ENCODE measurements at places on chromosomes 4 and X.

DNA sequence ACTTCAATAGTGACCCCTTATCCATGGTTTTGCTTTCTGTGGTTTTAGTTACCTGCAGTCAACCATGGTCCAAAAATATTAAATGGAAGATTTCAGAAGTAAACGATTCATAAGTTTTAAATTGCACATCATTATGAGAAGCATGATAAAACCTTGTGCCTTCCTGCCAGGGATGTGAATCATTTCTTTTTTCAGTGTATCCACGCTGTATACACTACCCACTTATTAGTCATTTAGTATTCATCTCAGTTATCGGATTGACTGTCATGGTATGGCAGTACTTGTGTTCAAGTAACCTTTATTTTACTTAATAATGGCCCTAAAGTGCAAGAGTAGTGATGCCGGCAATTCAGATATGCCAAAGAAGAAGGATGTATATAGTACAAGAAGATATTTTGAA is 37.7 kb upstream of the TASL start:
- H3K27me3 ChIP-seq: no peaks in the 10 kb centered on the region
- DNase-seq: no peak
- H3K4me3 ChIP-seq: no peak overlapping the region
- H3K4me1 ChIP-seq: peaks cover 5% of the 10 kb centered on the region

GRCh38 chr4:138542191-138542776 is 300.1 kb upstream of the SLC7A11 start:
- DNase-seq: no peak
- peaks cover 12% of the 10 kb centered on the region for H3K36me3 ChIP-seq
- H3K4me1 ChIP-seq: peaks cover 5% of the 10 kb centered on the region
- H3K4me3 ChIP-seq: no peak overlapping the region
- no peaks in the 10 kb centered on the region for H3K27me3 ChIP-seq

DNA sequence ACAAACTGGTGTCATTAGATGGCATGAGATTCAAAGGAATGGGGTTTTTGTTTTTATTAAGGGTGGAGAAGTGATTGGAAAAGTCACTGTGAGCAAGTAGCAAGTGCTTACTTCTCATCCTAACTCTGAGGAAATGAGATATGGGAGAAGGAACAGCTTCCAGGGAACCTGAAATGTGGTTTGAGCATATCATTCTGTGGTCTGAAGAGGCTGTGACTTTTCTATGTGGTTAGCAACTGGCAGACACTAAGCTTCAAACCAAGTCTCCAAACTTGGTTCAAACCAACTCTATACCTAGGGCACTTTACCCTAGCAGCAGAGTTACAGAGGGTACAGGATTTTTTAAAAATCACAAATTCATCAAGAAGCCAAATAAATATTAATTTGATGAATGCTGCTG is 58.2 kb downstream of the DCLK2 start:
- no peak overlapping the region for H3K4me3 ChIP-seq
- H3K27me3 ChIP-seq: no peaks in the 10 kb centered on the region
- H3K27ac ChIP-seq: no peak overlapping the region
- DNase-seq: no peak
- H3K36me3 ChIP-seq: peaks cover 8% of the 10 kb centered on the region

- no peaks in the 10 kb centered on the region for H3K4me1 ChIP-seq
- no peak overlapping the region for H3K27ac ChIP-seq
- no peaks in the 10 kb centered on the region for H3K36me3 ChIP-seq
- DNase-seq: no peak
Observed at GRCh38 chr4:71202705-71203104, 136.1 kb upstream of the SLC4A4 start.

- peaks cover 15% of the 10 kb centered on the region for H3K4me1 ChIP-seq
- no peaks in the 10 kb centered on the region for H3K36me3 ChIP-seq
- DNase-seq: no peak
- no peak overlapping the region for H3K4me3 ChIP-seq
- no peaks in the 10 kb centered on the region for H3K27me3 ChIP-seq
- H3K27ac ChIP-seq: no peak overlapping the region
Observed at GRCh38 chr4:185578284-185578683, 43.0 kb upstream of the PDLIM3 start.

DNA sequence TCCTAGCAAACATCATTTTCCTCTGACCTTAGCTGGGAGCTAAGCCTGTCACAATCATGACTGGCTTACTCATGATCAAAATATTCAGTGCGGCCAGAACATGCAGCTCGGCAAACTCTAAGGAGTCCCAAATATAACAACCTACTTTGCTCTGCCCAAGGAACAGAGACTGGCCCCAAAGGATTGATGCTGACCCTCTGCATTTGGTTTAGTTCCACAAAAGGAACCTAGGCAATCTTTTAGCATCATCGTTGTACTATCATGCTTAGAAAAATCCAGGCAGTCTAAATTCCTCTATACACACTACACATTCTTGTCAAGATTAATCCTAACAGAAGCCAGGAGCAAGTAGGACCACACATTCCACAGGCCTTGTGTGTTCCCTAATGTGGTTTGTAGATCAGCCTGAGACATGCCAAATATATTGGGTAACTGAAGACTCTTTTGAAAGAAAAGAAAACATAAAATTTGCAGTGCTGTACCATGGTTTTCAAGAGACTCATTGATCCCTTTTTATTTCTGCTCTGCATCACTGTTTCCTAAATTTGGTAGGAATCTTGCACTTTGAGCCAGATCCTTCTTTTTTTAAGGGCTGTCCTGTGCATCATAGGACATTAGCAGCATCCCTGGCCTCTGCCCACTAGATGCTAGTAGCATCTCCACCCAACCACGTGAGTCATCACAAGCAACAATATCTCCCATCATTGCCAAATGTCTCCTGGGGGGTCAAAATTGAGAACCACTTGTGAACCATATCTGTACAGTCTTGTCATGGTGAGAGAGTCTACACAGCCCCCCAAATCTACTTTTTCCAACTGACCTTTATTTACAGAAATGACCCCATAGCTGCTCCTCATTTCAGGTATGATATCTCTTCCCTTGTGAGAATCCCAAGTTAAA is 17.6 kb upstream of the CC2D2A start:
- H3K27ac ChIP-seq: no peak overlapping the region
- DNase-seq: no peak
- H3K27me3 ChIP-seq: no peaks in the 10 kb centered on the region
- H3K4me1 ChIP-seq: no peaks in the 10 kb centered on the region
- H3K4me3 ChIP-seq: no peak overlapping the region

DNA sequence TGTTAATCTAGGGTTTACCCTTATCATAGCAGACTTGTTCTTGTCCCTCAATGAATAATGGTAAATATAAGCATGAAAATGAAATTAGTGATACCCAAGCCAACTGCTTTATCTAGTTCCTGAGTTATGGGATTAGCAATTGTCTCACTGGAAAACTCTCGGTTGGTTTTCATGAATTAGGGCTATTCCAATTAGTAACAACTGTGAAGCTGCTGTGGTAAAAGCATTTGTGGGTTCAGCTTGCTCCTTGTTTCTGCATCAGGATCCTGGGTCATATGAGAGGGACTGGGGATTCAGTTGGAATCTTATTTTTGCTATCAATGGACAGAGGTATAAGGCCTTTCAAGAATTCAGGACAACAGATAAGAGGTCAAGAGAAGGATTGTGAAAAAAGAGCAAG is 50.2 kb downstream of the DCX start:
- H3K27ac ChIP-seq: no peak overlapping the region
- DNase-seq: no peak
- H3K4me1 ChIP-seq: peaks cover 14% of the 10 kb centered on the region
- H3K4me3 ChIP-seq: no peak overlapping the region
- no peaks in the 10 kb centered on the region for H3K36me3 ChIP-seq

Data from neural crest cell (in vitro differentiated cells).